ENCODE measurements at places on chromosomes 11 and 22.

GRCh38 chr11:96067160-96067559 is 143.3 kb upstream of the MTMR2 start:
- DNase-seq = no peak

- no peak for DNase-seq
Measured at GRCh38 chr11:66497206-66497605, 13.2 kb upstream of the BBS1 start.

DNA sequence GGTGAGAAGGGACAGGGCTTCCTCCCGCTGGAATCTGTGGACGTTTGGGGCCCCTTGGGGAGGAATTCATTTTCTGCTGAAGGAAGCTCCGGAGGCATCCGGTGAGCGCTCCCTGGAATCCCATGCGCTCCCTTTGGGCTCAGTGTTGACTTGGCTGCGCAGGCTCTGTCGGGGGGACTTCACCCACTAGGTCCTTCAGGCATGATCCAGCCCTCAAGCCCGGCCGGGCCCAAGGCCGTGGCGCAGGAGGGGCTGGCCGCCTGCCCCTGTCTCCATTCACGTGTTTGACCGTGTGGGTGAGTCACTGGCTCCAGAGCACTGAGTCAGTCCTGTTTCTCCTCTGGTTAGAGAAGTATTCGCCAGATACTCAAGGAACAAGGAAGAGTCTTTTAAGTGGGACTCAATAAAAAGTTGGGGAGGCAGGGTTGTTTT is 1.4 kb downstream of the CTTN start:
- DNase-seq = no peak

DNA sequence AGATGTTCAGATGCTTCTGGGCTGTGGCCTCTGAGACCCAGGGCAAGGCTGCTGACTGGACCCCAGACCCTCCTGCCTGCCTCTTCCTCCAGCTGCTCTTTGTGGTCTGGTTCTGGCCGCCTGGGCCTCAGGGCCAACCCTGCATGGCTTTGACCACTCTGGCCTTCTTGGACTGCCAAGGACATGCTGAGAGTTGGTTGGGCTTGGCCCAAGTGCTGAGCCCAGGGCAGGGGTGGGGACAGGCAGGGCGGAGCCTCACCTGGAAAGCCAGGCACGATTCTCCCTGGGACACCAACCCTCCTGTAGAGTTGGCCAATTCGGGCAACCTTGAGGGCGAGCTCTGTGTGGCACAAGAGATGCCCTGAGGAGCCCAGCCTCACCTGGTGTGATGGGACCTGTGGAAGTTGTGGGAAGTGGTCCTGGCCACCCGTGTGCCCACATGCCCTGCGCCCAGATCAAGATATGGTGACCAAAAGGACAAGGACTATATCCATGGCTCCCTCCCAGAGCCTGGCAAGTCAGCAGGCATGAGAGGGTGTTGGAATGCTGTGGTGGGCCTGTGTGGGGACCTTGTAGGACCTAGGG is 11.6 kb downstream of the TANGO2 start:
- DNase-seq = no peak

- DNase-seq = no peak
Measured at GRCh38 chr11:134014511-134014910, 54.4 kb upstream of the JAM3 start.

- DNase-seq = no peak
Measured at GRCh38 chr11:28794405-28794804, 686.2 kb downstream of the METTL15 start.

- no peak for DNase-seq
Measured at GRCh38 chr11:102241026-102241425, 76.3 kb upstream of the BIRC3 start.
